ENCODE measurements at places on chromosomes 2 and 18.

GRCh38 chr18:36493349-36494159 is 196.0 kb downstream of the FHOD3 start:
- DNase-seq = no peak

DNA sequence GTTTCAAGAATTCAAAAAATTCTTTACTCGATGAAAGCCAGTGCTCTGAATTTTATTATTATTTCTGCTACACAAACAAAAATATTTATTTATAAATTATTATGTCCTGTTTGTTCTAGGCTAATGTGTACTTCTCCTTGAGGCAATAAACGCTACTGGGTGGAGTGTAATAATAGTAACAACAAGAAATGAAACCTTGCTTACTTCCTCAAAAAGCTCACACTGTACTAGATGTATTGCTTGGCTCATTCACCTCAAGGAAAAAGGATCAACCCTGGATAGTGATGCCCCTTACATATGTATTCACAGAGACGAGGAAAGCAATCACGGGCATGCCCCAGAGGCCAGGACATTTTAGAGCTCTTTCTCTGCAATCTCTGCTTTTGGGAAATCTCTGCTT is 685.6 kb upstream of the NXPH2 start:
- DNase-seq = no peak

- no peak for DNase-seq
Observed at GRCh38 chr2:108316461-108317258, 28.0 kb downstream of the SULT1C2 start.

- no peak for DNase-seq
Observed at GRCh38 chr2:45669032-45669486, 17.6 kb downstream of the PRKCE start.

DNA sequence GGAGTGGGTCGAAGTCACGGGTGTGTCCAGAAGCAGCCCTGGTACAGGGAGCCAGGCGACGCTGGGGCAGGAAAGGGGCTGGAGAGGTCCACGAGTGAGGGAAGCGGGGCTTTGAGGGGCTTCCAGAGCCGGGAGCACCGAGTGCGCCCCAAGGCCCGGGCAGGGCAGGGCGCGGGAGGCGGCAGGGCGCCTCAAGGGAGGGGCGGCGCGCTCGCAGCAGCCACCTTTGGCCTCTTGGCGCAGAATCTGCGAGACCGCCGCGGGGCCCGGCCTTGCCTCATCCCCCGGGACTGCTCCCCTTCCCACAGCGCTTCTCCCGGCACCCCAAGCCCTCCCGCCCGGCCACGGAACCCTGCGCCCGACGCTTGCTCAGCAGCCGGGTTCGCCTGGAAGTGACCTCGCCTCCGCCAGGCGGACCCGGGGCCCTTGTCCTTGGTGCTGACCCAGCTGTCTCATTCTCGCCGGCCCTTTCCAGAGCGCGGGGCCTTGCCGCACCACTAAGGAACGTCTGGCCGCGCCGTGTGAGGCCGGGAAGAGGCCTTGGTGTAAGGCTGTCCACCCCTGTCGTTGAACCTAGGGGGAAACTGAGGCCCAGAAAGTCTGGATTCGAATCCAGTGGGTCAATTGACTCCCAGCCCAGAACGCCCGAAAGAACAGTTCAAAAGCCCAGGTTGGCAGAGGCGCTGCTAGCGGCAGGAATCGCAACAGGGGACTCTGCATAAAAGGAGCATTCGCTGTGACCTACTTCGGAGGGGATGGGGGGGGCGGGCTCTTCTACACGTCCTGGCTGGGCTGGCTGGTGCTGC is 584 bp upstream of the DNER start:
- no peak for DNase-seq

- DNase-seq = no peak
Observed at GRCh38 chr2:102258386-102259074, 52.8 kb upstream of the IL1RL1 start.

- no peak for DNase-seq
Observed at GRCh38 chr2:29281916-29282247, 166.7 kb downstream of the CLIP4 start.
